ENCODE measurements at places on chromosomes 6 and 20.

GRCh38 chr6:53591873-53592272 is 47.0 kb upstream of the GCLC start:
- no peak for DNase-seq

DNA sequence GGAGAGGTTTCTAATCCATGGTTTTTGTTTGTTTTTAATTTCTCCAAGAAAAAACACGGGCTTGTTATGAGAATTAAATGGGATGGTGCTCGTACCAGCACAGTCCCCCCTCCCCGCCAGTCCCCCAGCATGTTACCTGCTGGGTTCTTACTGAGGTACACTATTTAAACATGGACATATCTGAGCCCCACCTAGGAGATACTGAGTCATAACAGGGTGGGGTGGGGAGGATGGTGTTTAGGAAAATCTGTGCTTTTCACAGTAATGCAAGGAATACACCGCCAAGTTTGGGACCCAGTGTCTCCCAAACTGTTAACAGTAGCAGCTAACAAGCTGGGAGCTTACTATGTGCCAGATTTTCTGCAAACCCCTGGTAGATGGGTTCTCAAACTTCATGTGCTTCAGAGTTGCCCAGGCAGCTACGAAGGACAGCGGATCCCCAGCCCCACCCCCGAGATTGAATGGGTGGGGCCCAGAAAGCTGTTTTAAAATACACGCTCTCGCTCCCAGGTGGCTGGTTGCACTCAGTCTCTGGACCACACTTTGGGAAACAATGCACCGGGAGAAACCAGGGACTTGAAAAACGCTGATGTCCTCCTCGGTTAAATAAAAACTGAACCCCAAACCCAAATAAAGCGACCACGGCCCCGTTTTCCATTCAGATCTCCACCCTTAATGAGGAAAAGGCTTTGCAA is 995 bp downstream of the ZFP64 start:
- peak; percentile 52 for DNase-seq

DNA sequence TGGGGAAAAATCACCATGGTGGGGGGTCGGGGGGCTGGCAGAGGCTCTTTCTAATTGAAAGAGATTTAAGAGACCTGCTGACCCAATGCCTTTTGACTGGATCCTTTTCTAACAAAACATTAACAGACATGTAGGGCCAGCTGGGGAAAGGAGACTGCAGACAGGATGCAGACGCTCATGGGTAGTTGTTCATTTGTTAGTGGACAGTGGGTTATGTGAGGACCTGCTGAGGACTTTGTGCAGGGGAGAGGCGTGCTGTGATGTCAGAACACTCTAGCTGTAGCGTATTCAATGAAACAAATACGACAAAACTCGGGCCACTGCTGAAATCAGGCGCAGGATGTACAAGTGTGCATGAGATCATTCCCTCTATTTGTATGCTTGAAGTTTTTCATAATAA is 1.2 kb downstream of the IP6K3 start:
- no peak for DNase-seq

DNA sequence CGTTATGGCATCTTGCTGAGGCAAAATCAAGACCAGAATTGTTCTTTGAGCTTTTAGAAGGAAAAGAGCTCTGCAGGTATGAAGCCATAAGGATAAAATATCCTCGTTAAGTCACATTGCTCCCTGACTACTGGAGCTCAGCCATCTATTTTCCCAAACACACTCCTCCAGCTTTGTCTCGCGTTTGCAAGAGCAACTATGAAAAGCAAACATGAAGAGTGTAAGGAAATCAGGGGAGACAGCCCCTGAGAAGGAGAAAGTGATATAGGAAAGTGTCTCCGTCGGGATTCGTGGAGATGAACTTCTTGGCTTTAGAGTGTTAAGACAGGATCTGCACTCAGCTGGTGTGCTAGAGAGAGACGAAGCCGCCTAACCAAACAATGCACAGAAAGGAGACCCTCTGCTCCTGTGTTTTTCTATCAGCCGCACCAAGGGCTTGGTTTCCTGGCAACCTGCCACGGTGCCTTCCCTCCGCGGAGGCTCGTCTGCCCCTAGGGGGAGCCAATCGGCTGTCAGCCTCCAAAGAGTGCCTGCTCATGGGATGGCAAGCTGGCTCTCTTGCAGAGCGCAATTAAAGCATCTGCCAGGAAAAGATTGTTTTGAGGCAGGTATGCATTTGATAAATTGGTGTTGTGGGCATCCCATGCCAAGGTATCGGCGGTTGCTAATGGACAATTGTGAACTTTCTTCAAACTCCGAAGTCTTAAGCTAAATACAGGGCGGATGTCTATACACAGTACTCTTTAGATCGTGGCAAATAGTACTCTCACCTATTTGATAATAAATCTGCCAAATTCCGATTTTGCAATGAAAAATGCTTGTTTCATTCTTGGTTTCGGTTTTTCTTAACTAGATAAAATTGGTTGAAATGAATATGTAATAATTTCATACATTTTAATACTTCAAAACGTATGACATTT is 603.2 kb downstream of the RNF144B start:
- DNase-seq: peak; percentile 56

GRCh38 chr6:96575359-96575758 is 12.4 kb downstream of the FHL5 start:
- DNase-seq: no peak

- no peak for DNase-seq
Measured at GRCh38 chr6:131683479-131683878, 17.7 kb downstream of the OR2A4 start.

DNA sequence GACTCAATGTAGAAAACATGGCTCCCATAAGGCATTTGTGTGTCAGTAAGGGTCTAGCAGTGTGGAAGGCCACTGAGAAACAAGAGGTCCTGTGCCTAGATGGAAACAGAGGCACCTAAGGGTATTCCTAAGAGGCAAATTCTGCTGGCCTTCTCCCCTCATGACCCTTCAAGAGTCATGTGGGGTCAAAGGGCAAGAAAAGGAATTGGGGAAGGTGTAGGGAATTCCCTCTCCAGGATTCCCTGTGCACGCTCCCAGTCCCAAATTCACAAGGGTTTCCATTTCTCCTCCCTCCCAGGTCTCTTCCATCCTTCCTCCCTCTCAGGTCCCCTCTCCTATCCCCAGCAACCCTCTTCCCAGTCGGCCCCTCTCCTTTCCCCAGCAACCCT is 568 bp downstream of the AGPAT1 start:
- DNase-seq: no peak

DNA sequence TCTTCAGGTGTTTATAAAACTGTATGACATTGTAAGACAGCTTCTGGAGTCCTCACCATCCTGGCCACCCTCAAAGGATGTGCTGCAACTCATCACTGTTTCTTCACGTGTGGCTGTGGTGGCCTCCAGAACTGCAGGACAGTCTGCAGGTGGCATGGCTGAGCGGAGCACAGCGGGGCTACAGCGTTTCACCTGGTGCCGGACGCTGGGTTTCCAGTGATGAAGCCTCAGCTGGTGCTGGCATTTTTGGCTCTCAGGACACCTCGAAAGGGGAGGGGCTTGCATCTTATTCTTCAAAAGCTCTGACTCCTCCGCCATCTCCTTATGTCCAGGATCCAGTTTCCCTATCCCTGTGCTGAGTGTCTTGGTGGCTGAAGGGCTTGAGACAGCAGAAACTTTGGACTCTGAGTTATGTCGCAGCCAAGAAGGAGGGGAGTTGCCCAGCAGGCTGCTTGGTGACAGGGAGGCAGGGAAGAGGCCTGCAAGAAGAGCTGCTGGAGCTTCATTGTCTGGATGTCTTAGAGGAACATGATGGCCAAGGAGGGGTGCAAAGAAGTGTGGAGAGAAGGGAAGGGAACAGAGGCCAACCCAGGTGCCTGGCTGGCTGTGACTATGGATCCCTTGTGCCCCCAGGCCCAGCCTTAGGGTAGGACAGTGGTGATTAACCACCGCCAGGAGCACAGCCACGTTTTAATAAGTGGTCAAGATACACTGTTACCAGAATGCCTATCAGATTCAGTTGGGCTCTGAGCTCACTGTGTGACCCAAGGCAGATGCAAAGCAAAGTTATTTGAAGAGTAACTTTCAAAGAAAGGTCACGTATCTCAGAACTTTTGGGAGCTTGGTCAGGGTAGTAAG is 58.7 kb downstream of the GTF2H5 start:
- no peak for DNase-seq

DNA sequence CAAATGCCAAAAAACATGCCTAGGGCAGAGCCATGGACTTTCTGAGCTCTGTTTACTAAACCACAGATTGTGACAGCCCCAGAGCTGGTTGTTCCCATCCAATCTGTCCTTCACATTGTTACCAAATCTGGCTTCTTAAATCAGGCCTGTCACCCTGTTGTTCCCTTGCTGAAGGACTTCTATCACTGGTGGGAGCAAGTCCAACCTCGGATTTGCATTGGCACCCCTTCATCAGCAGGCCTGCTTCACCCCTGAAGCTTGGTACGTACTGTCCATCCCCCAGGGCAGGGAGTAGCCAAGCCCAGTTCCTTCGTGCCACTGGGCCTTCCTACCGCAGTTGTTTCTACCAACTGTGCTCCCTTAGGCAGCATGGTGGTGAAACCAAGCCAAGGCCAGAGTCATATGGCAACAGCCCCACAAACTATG is 357.3 kb upstream of the JARID2 start:
- DNase-seq: no peak

GRCh38 chr6:97668716-97669115 is 385.7 kb upstream of the MMS22L start:
- DNase-seq: no peak

- no peak for DNase-seq
Measured at GRCh38 chr6:34523441-34524206, 32.5 kb downstream of the SPDEF start.

GRCh38 chr6:453152-453551 is 61.6 kb downstream of the IRF4 start:
- no peak for DNase-seq

- DNase-seq: no peak
Measured at GRCh38 chr20:52142757-52143156, 48.8 kb downstream of the ZFP64 start.

DNA sequence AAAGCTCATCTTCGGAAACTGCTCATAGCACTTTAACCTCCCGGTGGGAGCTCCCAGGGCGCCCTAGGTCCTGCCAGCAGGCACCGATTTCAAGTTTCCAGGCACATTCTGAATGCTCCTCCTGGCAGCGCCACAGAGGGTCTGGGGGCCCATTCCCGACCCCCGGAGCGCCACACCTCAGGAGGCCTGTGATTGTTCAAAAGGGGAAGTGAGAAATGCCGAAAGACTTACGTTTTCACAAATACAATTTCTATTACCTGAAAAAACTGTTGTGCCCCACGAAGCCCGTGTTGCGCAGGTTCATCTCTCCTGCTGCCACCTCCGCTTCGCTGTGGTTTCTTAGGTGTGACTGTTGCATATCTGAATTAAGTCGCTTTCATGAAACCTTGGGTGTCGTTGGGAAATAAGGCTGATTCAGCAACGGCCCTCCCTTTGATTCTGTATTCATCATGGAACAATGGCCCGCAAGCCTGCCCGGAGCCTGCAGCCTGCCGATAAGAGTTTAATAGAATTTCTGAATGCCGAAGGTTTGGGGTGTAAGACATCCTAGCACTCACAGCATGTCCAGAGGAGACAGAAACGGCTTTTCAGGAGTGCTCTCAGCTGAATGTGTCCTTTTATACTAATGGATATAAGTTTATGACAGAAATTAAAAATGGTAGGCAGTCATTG is 1.9 kb upstream of the MYT1 start:
- DNase-seq: no peak

- no peak for DNase-seq
Measured at GRCh38 chr6:21123507-21124436, 469.8 kb upstream of the SOX4 start.

- DNase-seq: no peak
Measured at GRCh38 chr6:166297606-166298005, 10.6 kb downstream of the PRR18 start.

DNA sequence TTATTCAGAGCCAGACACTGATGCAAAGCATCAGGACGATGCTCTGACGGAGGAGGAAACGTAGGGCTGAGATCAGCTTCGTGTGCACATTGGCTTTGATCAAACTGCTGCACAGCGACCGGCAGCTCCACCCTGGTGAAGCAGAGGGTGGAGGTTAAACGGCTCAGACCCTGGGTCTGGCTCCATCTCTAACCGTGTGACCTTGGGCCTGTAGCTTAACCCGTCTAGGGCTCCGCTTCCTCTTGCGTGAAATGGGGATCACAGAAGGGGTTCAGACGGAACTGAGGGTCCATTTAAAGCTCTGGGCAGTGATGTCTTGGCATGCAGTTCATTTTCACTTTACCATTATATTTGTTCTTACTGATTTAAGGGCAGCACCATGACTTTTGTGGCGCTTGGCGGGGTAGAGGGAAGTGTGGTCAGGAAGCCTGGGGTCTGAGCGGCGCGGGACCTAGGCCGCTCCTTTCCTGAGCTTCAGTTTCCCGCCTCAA is 644 bp downstream of the RBL1 start:
- DNase-seq: peak; percentile 49

DNA sequence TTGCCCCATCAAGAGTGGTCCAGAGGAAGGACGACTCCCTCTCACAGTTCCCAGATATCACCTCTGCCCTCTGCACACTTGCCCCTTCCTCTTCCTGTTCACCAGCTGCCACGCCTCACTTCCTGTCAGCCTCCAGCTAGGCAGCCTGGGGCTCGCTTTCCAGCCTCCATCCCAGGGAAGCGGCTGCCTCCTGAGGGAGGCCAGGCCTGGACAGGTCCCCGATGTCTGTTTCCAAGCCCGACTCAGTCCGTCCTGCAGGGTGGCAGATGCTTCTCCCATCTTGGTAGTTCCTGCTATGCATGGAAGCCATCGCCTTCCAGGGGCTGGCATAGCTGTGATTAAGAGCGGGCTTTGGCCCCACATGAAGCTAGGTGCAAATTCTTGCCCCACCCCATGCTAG is 233.5 kb upstream of the PMEPA1 start:
- no peak for DNase-seq

DNA sequence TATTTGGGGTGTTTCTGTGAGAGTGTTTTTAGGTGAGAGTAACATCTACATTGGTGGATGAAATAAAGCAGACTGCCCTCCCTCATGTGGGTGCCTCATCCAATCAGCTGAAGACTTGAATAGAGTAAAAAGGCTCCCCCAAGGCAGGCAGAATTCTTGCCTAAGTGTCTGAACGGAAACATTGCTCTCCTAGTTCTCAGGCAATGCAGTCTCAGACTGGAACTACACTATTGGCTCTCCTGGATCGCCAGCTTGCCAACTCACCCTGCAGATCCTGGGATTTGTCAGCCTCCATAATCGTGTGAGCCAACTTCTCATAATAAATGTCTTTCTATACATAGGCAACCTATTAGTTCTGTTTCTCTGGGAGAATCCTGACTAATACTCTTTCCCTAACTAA is 5.5 kb upstream of the TMEM170B start:
- DNase-seq: no peak

- DNase-seq: no peak
Measured at GRCh38 chr6:97040355-97040860, 115.9 kb downstream of the KLHL32 start.

- no peak for DNase-seq
Measured at GRCh38 chr6:38555606-38556005, 84.1 kb downstream of the BTBD9 start.

DNA sequence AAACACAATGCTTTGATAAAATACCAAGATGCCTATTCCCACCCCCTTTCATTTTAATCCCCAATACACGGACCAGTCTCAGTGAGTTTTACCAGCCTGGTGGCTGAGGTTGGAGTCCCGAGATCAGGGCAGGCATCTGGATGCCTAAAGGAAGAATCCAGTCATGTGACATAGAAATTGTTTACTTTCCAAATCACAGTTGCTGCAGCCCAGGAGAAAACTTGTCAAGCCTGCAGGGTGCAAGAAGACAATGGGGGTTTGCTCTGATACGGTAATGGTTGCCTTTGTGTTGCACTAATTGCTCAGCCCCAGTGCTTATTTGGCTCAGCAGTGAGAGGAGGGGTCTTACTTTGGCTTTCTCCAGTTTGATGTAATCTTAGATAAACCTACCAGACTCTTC is 308.5 kb upstream of the POU3F2 start:
- no peak for DNase-seq

GRCh38 chr20:57480444-57481160 is 44.3 kb downstream of the CTCFL start:
- no peak for DNase-seq
